Activated naive CD4-positive, alpha-beta T cell treated with Interleukin-2 at 50 U/mL for 16 hours (primary cell): ENCODE measurements at places on chromosomes 5 and 9.

GRCh38 chr5:2871282-2871681 is 119.8 kb upstream of the IRX2 start:
- DNase-seq: no peak

DNA sequence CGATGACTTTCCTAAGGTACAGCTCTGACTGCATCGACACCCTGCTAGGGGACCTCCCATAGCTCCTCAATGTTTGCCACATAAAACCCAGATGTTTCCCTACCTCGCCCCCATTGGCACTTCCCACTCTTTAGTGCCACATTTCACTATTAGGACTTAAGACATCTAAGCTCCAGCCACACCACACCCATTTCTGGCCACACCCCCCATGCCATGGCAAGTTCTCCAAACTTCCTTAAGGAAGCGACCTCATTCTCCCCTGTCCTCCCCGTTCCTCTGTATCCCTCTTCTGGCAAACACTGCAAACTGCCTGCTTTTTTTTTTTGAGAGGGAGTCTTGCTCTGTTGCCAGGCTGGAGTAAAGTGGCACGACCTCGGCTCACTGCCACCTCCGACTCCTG is 62.9 kb downstream of the USP20 start:
- no peak for DNase-seq

DNA sequence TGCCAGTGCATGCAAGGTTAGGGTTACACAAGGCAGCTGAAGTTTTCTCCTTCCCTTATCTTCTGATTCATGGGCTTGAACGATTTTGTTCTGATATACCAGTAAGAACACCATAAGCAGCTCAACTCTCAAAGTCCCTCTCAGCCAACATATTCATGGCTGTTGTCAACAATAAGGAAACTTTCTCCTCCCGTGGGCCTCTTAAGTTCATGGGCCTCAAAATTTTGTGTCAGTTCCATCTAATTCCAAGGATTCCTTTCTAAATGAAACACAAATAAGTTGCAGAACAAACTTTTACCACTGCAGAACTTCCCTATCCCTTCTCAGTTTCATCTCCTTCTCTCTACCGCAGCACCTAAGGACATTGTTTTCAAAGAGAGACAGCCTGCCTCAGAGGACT is 23.6 kb upstream of the CAST start:
- no peak for DNase-seq

DNA sequence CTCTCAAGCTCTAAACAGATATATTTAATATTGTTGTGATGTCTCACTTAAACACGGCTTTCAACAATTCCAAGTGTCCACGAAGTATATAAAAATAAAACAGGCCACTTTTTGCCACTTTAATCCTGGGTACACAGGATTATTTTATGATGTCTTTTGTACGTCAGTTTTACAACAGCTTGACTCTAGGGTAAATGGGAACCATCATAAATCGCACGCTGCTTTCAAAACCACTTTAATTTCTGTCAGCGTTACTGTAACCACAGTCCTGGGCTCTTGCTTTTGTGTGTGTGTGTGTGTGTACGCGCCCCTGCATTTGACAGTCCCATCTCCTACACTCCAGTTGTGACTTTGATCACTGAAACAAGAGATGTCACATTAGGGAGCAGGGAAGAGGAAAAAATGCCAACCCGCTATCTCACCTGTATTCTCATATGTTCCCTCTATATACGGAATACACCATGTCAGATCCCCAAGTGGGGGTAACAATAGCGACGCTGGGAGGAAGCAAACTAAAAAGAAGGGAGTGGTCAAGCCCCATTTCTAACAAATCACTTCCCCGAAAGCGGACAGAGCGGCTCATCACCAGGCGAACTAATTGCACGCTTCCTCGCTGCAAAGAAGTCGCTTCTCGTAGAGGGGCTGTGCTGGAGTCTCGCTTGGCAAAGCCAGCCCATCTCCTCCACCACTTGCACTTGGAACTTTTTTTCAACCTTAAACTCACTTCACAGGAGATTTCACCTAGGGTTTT is 1.2 kb downstream of the BNC2 start:
- no peak for DNase-seq

- DNase-seq: no peak
Observed at GRCh38 chr5:149887622-149888183, 56.9 kb downstream of the PDE6A start.

DNA sequence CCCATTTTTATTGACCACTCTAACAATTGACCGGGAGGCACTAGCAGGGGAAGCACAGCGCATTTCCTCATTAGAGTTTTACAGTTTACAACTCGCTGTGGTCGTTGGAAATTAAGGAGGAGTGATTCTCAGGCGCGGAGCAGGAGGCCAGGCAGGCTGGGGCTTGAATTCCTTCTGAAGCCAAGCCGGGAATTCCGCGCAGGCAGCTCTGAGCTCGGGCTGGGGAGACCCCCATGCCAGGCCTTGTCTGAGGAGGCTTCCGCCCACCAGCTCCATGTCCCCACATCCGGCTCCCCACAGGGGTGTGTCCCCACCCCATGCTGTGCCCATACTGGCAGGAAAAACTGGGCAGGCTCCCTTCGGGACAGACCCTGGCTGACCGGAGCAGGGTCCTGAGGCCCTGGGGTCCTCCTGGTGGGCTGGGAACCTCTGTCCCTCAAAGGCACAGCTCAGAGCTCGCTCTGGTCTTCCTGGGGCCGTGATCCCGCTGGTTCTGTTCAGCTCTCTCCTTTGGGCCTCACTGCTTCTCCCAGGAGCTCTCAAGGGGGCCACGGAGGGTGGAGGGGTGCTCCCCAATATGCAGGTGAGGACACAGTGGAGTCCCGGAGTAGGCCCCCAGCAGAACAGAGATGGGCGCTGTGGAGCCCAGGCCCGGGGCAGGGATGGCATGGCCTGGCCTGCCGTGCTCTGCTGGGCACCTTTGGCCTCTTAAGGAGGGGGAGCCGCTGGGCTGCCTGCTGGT is 1.3 kb upstream of the NRARP start:
- DNase-seq: no peak

DNA sequence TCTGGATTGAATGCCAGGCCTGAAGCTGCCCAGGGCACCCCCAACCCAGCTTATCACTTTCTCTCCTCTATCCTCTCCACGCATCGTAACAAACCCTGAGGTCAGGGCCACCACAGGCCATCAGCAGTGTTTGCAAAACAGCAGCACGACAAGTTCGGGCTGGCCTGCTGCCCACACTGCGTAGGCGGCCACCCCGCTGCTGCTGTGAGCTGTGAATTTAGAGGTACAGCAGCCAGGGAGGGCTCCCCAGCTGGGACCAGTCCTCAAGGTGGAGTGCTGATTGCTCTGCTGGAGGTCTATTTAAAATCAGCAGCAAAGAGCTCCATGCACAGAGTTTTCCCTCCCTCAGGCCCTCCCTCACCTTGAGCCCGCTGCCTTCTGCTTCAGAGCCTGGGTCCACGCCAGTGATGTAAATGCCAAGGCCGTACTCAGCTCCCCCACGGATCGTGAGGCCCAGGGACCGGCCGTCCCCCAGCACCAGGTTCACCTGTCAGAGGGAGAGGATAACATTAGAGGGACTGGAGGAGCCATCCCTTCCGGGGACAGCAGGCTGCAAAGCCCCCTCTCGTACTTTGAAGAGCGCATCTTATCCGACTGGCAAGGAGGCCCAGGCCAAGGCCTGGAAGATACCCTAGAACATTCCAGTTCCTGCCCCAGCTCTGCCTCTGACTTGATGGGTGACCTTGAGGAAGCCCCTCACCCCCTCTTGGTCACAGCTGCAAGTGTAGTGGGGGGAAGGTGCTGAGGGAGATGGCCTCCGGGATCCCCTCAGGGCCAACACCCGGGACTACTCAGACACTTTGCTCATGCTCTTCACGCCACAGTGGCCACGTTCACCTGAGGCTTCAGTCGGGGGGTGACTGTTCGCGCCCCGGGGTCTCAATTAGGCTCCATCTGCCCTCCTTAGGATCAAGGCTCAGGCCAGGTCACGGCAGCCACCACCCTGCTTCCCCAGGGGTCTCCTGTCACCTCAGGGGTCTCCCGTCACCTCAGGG is 39.1 kb downstream of the WHRN start:
- no peak for DNase-seq

GRCh38 chr9:74122661-74123060 is 374.5 kb upstream of the RORB start:
- no peak for DNase-seq

- no peak for DNase-seq
Observed at GRCh38 chr5:135535820-135536801, at the start of gene NEUROG1. TSS of gene NEUROG1 (minus strand) at chr5:135535964. CDS start at chr5:135535690, 274 bp downstream.
